ENCODE measurements at places on chromosomes 2 and 18.

DNA sequence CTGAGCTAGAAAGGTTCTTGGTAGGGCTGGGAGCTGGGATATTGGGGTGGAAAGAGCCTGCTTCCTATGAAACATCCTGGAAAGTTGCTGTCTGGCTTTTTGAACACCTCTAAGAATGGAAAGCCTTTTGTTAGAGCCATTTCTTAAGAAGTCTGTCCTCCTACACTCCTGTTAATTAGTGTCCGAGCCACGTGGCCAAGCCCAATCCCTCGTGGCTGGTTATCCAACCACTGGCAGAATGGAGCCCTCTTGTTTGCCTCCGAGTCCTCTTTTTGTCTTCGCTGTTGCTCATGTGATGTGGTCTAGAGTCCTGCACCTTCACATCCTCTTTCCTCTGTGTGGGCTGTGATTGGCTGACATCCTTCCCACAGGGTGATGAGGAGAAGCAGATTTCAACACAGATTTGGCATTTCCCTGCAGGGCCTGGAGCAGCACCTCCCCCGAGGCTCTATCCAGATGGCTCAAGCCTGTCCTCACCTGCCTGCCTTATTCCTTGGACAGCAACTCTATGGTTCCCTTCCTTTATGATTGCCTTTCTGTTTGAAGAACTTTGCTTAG lies 8.2 kb upstream of the TOGARAM2 start:
- DNase-seq: no peak

DNA sequence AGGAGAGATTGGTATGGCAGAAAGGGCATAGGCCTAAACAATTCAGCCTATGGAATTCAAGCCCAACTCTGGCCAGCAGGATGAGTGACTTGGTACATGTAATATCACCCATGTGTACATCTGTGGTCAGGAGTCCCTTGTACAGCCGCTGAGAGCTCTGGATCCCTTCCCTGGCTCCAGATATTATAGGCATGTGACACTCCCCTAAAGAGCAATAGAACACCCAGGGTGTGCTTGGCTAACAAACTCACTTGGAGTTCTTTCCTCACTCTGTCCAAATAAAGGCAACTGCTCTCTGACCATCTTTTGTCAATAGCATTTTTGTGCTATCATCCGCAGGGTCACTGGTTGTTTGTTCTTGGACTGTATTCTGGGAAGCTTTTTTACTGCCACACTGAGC lies 197.4 kb upstream of the NCKAP5 start:
- no peak for DNase-seq

GRCh38 chr2:233999182-233999581 lies 51.3 kb upstream of the SPP2 start:
- DNase-seq: no peak

DNA sequence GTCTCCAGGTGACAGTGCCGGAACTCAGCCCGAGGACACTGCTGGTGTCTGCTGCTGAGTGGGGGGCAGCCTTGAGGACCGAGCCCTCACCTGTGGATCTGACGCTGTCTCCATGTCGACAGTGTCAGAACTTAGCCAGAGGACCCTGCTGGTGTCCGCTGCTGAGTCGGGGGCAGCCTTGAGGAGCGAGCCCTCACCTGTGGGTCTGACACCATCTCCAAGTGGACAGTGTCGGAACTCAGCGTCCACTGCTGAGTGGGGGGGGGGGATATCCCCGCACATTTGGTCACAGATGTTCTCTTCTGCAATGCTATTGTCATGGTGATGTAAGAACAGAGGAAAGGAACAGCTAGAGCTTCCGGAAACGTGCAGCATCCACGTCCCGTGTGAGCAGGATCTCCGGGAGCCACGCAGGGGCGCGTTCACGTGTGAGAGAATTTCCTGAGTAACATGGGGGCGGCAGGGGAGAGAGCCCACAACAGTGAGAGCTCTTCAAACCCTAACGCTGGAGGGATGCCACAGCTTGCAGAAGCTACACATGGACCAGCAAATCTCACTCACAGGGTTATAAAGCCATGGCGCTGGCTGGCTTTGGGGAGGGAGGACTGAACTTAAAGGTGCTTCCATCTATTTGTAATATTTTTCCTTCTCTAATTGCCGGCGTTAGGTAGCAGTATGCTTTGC lies 250.7 kb upstream of the SALL3 start:
- DNase-seq: no peak

DNA sequence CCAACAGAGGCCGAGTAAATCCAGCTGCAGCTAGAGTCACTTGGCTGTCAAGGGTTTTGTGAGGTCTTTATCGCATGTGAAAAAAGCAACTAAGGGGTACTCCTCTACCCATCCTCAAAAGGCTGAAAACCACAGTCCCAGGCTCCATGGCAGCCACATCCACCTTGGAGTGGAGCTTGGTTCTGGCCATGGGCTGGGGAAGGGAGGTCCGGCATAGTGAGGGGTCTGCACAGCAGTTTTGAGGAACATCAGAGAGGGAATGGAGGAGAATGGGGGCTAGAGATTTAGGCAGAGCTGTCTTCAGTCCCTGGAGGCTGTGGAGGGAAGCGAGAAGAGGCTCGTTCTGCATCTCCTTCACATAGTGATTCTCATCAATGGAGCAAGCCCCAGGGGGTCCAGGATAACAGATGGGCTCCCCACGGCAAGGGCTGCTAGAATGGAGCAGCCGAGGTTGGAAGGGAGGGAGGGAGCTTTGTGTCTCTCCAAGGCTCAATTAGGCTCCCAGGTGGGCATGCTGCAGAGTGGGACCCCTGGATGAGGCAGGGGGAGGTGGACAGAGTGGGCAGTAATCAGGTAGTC lies 21.0 kb downstream of the MROH2A start:
- no peak for DNase-seq

DNA sequence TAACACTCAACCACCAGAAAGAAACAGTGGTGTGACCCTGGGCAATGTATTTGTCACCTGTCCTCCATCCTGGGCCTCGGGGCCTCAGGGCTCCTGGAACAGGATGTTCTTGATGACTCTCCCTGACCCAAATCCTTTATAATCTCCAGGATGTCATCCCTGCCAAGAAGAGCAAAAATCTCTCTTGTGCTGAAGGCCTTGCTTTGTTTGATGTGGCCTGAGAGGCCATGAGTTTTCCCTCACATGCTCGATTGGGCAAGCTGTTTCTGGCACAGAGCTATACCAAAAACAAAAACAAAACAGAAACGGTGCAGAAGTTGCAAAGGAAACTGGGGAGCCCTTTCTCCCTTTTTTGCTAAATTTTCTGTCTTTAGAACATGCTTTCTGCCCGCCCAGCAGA lies 35.7 kb upstream of the ST3GAL5 start:
- no peak for DNase-seq

DNA sequence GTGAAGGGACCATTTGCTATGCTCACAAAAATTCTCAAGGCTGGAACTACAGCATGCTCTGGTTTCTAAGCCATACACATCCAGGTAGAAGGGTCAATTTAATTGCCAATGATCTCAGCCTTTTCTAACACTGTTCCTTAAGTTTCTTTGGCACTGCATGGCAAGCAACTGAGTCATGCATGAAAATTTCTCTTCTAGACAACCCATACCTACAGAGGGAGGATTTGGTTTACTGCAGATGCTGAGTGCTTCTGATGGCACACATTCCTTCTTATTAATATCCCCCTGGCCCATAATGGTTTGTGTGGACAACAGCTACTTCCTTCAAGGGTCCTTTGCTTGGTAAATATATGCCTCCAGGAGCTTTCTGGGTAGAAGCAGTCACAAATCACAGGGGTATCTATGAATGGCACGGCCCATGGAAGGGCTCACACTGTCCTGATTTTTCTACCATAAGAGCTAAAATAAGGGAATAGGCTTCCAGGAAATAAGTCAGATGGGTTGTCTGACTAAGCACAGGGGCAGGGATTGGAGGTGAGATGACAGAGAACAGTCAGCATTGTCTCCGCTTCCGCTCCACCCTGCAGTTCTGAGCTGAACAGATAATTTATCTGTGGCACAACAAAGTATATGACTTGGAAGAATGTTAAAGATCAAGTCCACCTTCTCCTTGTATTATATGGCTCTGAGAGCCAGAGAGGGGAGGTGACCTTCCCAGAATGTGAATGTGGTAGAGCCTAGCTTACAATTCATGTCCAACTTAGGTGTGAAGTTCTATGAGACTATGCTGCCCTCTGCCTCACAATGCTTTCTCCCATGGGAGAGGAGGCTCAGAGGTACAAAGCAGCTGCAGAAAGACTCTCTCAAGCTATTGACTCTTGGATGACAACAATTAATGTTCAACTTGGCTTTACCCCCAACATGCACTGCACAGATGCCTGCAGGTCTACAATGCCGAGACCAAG lies 199.2 kb upstream of the TNP1 start:
- DNase-seq: no peak
